ENCODE measurements at places on chromosomes 1 and 21.

DNA sequence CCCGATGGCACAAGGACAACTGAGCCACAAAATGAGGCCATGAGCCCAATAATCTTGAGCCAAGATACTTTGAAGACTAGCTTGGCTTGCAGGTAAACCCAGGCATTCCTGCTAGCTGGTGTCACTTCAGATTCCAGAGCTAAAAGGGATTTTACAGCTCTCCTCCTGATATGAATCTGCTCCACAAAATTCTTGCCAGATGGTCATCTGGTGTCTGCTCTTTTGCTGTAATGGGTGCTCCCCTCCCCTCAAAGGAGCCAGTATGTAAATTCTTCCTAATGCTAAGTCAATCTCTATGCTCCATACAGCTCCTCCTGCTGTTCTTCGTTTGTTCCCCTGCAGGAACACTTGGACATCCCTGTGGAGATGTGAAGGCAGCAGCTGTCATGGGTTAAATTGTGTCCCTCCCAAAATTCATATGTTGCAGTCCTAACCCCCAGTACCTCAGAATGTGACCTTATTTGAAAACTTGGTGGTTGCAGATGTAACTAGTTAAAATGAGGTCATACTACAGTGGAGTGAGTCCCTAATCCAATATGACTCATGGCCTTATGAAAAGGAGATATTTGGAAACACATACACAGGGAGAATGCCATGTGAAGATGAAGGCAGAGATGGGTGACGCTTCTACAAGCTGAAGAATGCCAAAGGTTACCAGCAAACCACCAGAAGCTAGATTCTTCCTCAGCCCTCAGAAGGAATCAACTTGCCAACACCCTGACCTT, 180.6 kb upstream of the PALMD start:
- H3K4me1 ChIP-seq, result no peaks in the 10 kb centered on the region
- H3K36me3 ChIP-seq, result no peaks in the 10 kb centered on the region
- DNase-seq, result no peak
- H3K27me3 ChIP-seq, result no peaks in the 10 kb centered on the region
- H3K27ac ChIP-seq, result no peak overlapping the region

DNA sequence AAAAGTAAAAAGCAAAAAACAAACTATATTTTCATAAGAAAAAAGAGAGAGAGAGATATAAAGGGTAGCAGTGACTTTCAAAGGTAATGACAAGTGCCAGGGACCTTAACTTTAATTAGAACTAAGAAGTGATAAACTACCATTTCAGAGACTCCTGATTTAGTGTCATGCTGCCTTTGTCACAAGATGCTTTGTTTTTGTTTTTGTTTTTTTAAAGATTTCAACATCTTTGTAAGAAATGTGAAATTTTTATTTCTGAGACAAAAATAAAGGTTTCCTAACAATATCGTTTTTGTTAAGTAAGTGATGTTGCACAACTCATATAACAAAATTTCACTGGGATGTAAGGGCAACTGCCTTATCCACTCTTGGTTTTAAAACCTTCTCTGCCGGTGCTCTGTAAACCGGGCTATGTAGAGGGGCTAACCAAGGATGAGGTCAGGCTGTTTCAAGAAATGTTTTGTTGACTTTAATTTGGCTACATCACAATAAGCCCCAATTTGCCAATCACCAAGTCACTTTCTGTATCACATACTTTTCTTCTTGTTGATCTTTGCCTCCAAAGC, 35.2 kb upstream of the SYT2 start:
- H3K4me3 ChIP-seq, result no peak overlapping the region
- no peak for DNase-seq
- H3K4me1 ChIP-seq, result no peaks in the 10 kb centered on the region
- H3K27me3 ChIP-seq, result no peaks in the 10 kb centered on the region
- H3K36me3 ChIP-seq, result peaks cover 28% of the 10 kb centered on the region

DNA sequence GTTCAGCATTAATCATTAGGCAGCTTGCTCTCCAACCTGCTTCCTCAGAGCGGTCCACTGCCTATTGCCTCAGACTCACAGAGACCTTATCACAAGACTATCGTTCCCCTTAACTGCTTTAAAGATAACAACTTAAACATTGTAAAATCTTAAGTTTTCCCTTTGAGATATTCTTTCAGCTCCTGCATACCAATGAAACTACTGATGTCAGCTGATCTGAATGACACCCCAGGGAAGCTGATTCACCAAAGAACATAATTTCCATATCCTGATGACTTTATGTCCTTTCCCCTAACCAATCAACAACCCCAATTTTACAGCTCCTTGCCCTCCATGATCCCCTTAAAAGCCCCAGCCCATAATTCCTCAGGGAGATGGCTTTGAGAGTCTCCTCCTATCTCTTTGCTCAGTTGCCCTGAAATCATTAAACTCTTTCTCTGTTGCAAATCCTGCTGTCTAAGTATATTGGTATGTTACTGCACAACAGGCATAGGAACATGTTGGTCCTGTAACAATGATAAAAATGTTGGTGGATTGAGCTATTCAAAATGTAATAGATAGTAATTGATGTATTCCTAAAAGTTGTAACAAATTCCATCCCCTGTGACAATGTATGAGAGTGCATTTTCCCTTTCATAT, 621.4 kb upstream of the RGS18 start:
- H3K36me3 ChIP-seq, result no peaks in the 10 kb centered on the region
- no peaks in the 10 kb centered on the region for H3K4me1 ChIP-seq
- no peak overlapping the region for H3K27ac ChIP-seq
- no peaks in the 10 kb centered on the region for H3K27me3 ChIP-seq

- H3K4me3 ChIP-seq, result no peak overlapping the region
- peak; percentile 72 for DNase-seq
- no peaks in the 10 kb centered on the region for H3K27me3 ChIP-seq
- H3K4me1 ChIP-seq, result peaks cover 32% of the 10 kb centered on the region
Observed at GRCh38 chr21:44892536-44893277, 19.2 kb upstream of the PTTG1IP start.

DNA sequence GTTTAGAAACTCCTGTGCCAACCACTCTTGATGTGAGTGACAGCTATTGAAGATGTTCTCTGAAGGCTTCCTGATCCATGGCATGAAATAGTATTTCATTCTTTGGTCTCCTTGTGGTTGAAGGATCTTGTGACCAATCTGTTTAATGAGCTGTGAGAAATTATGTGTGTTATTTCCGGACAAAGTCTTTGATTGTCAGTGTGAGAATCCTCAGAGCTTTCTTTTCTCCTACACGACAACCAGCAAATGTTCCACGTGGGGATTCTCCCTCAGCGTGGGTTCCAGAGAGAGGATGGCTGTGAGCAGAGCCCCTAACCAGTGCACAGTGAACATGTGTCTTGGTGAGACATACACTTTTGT, 45.0 kb upstream of the HOOK1 start:
- H3K4me1 ChIP-seq, result no peaks in the 10 kb centered on the region
- H3K4me3 ChIP-seq, result no peak overlapping the region
- H3K36me3 ChIP-seq, result no peaks in the 10 kb centered on the region
- no peak for DNase-seq

- no peaks in the 10 kb centered on the region for H3K4me1 ChIP-seq
- no peaks in the 10 kb centered on the region for H3K36me3 ChIP-seq
- H3K27me3 ChIP-seq, result no peaks in the 10 kb centered on the region
- H3K4me3 ChIP-seq, result no peak overlapping the region
- H3K27ac ChIP-seq, result no peak overlapping the region
Observed at GRCh38 chr1:172478485-172478884, 34.6 kb upstream of the PIGC start.

- peak overlapping the region; percentile 95 for H3K27ac ChIP-seq
- DNase-seq, result no peak
- H3K4me1 ChIP-seq, result peaks cover 97% of the 10 kb centered on the region
- H3K27me3 ChIP-seq, result no peaks in the 10 kb centered on the region
- peak overlapping the region; percentile 89 for H3K4me3 ChIP-seq
Observed at GRCh38 chr1:40395190-40396175, 22.0 kb downstream of the SMAP2 start.

- H3K27ac ChIP-seq, result peak overlapping the region; percentile 15
- no peak for DNase-seq
- peaks cover 7% of the 10 kb centered on the region for H3K36me3 ChIP-seq
- no peak overlapping the region for H3K4me3 ChIP-seq
- H3K27me3 ChIP-seq, result no peaks in the 10 kb centered on the region
Observed at GRCh38 chr1:202134645-202135172, 9.8 kb downstream of the ARL8A start.

DNA sequence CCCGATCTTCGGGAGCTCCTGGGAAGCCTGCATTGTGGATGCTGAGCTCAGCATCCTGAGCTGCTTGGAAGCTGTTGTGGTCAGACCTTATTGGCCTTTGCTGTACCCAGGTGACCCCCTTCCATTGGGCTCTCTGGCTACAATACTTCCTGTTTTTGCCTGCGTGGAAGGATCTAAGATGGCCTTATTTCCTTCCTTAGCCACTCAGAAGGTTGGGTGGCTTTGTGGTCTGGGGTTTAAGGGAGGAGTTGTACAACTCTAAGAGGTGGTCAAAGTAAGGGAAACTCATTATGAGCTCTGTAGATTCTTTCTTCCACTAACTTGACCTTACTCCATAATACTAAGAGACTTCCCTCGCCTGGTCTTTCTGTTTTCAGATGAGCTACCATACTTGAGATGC, 17.7 kb downstream of the PFKFB2 start:
- peak overlapping the region; percentile 78 for H3K27ac ChIP-seq
- H3K36me3 ChIP-seq, result peaks cover 13% of the 10 kb centered on the region
- no peaks in the 10 kb centered on the region for H3K27me3 ChIP-seq
- H3K4me1 ChIP-seq, result peaks cover 18% of the 10 kb centered on the region
- DNase-seq, result no peak
- peak overlapping the region; percentile 49 for H3K4me3 ChIP-seq

GRCh38 chr1:20696397-20697333, 21.1 kb downstream of the KIF17 start:
- peaks cover 8% of the 10 kb centered on the region for H3K4me1 ChIP-seq
- peak overlapping the region; percentile 91 for H3K4me3 ChIP-seq
- H3K27me3 ChIP-seq, result peaks cover 19% of the 10 kb centered on the region
- no peaks in the 10 kb centered on the region for H3K36me3 ChIP-seq
- peak overlapping the region; percentile 45 for H3K27ac ChIP-seq

Data from naive B cell (primary cell).